Progenitor cell of endocrine pancreas (in vitro differentiated cells): ENCODE measurements at places on chromosomes 4 and X.

DNA sequence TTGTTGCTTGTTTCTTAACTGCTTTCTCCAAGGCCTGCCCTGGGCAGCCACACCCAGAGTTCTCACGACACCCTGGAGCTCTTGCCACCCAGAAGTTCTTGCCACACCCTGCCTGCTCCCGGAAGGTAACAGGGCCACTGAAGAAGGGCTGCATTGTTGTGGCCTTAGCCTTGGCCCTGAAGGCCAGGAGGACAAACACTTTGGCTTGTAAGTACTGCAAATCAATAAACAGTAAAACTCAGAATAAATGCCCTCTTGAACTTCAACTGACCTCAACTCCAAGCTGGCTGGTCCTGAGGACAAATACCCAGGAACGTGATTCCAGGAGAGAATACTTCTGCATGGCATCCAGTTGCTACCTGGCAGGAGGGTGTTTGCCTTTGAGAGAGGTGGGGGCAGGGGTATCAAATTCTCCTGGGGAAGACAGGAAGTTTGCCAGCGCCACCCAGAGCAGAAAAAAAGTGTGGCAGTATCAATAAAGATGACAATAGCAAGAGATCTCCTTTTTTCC, 54.1 kb downstream of the TLR10 start:
- DNase-seq = no peak

DNA sequence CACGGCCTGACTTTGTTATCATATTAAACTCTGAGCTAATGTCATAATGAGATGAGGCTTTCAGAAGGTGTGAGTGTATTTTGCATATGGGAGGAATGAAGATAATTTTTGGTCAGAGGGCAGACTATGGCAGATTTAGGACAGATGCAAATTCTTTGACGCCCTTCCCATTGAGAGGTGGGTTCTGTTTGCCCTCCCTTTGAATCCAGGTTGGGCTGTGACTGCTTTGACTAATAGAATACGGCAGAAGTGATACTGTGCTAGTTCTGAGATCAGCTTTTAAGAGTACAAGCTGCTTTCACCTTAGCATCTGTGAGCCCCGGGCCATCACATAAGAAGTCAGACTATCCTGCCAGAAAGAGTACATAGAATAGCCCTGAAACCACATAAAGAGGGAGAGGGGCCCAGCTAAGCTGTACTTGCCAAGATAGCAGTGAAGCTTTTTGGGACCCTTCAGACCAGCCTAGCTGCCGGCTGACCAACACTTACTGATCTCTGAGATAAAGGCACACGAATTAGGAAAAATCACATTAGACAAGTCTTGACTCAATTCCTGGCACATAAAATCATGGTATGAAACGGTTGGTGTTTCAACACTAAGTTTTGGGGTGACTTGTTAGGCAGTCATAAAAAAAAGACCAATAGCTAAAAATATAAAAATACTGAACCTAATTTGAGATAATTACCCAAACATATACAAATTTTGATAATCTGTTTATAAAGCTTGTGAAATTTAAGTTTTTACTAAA, 166.7 kb upstream of the SH3RF1 start:
- DNase-seq = no peak

GRCh38 chrX:123834116-123834515, 25.7 kb upstream of the XIAP start:
- DNase-seq = no peak

- DNase-seq = no peak
Observed at GRCh38 chr4:44740201-44740600, 13.8 kb upstream of the GNPDA2 start.

DNA sequence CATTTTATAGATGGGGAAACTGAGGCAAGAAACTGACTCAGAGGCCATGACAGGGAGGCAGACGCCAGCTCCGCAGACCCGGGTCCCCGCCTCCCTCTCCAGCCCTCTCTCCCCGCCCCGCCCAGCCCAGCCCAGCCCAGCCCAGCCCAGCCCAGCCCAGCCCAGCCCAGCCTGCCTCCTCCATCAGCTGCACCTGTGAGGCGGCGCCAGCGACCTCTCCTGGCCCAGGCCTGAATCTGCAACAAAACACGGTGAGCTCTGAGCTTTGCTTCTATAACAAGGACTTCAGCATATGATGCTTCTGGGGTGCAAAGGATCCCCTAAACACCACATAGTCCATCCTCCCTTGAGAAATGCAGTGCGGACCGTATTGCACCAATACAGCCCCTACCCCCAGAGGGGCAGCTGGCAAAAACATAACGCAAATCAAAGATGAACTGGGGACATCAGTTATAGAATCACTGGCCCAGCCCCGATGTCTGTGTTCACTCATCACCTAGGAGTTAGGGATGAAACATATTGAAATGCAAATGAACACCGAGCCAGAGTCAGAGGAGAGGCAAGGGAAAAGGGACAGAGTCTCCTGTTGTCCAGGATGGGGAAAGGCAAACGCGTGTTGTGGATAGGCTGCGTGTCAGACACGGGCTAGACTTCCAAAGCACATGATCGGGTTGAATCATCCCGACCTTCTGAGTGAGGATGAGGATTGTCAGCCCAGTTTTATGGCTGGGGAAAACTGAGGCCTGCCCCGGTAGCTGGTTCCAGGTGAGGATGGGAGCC, 216.1 kb upstream of the PSAPL1 start:
- no peak for DNase-seq

DNA sequence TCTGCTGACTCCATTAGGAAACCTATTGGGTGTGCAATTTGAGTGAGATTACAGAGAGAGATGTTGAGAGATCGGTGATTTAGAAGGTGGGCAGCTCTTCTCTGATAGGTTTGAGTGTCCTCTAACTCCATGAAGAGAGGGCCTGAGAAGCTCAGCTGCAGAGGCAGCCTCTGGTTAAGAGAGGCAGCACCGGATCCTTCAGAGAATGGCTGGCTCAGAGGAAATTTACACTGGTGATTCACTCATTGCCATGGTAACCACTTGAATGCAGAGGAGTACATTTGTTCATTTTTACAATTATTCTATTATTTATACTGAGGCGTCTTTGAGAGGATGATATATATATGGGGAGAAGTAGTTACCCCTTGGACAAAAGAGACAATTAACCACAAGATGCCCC, 171.7 kb downstream of the PDGFRA start:
- no peak for DNase-seq

DNA sequence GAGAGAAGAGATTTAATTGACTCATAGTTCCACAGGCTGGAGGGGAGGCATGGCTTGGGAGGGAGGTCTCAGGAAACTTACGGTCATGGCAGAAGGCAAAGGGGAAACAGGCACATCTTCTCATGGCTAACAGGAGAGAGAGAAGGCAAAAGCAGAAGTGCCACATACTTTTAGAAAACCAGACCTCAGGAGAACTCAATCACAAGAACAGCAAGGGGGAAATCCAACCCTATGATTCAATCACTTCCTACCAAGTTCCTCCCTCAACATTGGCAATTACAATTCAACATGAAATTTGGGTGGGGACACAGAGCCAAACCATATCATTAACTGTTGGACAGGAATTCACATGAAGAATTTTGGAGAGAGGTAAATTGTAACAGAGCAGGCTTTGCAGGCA, 485.3 kb upstream of the PITX2 start:
- no peak for DNase-seq

DNA sequence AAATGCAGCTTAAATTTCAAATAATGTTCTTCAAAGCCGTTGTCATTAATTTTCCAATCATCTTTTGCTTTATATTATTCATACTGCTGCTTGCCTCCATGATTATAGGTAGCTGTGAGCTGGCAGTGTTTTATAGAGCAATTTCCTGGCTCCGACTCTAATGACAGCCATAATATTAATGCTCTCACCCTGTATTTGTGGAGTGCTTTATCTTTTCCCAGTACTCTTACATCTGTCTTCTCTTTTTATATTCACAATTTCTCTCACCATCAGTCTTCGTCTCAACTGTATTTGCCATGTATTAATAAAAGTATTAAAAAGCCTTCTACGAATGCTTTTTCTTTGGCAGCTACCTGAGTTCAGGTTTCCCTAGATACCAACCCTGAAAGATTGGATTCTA, 21.0 kb downstream of the ATXN3L start:
- DNase-seq = no peak

- no peak for DNase-seq
Observed at GRCh38 chrX:54817220-54817820, 9.8 kb downstream of the MAGED2 start.

DNA sequence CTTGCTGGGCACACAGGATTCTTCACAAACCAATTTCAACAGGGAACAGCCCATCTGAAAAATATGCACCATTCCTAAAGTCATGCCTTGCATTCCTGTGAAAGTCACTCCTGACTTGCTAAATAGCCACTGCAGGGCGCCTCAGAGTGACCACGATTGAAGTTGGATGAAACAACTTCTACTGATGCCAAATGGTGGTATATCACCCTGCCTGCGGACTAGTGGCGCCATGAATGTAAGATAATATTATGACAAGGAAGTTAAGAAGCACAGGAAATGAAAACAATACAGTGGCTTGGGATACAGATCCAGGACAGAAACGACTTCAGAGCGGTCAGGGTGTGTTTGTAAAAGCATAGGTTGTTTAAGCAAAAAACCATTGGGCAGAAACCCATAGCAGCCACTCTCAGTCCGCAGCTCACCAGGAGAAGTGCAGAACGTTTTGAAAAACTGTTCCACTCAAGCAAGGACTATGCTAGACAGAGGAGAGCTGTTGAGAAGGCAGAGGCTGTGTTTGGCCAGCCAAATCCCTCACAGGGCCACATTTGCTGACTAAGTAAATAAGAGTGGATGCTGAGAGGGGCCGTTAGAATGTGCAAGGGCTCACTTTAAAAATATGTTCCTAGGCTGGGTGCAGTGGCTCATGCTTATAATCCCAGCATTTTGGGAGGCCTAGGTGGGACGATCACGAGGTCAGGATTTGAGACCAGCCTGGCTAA, 250.4 kb downstream of the PTTG2 start:
- DNase-seq = no peak

GRCh38 chrX:104310090-104310489, 55.4 kb upstream of the ESX1 start:
- DNase-seq = no peak

GRCh38 chr4:1602655-1603412, 81.3 kb downstream of the FAM53A start:
- no peak for DNase-seq

DNA sequence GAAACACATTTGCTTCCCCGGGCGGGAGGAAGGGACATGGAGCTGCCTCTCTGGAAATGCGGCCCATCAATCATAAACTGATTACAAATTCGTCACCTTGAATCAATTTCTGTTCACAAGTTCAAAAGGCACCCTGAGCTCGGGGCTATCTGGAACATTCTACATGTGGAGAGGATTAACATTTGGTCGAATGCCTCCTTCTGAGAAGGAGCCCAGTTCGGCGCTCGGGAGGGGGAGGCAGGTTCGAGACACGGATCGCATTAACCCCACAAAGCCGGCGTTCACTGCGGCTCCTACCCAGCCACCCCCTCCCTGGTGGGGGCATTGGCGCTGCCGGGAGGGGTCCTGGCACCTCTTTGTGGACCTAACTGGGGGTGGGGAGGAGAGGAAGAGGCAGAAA, 108.0 kb downstream of the CPZ start:
- DNase-seq = no peak

- no peak for DNase-seq
Observed at GRCh38 chr4:126899331-126899801, 733.4 kb upstream of the INTU start.

- no peak for DNase-seq
Observed at GRCh38 chrX:70331161-70331560, 41.3 kb downstream of the KIF4A start.

- no peak for DNase-seq
Observed at GRCh38 chr4:128177498-128177897, 110.1 kb downstream of the PGRMC2 start.

- DNase-seq = no peak
Observed at GRCh38 chrX:24728530-24728929, 34.8 kb downstream of the POLA1 start.

DNA sequence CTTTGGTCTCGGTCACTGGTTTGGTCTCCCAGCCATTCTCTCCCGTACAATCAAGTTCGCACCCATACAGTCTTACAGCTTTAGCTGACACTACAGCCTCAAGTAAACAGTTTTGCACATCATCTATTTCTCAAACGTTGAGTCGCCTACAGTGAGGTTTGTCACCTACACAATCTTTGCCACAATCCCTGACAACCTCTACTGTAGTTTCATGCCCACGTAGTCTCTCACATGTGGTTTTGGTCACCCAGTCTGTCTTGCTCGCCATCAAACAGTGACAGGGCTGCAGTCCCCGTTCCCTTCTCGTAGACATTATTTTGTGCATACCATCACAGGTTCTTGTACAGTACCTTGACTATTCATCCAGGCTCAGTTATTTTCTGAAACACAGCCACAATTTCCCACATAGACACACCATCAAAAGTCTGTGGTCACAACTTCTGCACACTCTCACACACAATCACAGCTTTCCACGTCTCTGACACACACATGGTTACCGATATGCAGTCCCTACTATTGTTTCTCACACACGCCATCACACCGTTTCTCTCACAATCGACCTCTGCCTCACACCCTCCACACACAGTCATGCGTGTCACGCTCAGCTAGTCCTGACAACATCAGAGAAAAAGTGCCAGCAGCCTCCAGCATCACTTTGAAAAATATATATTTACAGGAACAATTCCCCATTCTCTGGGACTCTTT, 5.3 kb upstream of the CFP start:
- DNase-seq = no peak

GRCh38 chrX:8090482-8090881, 80.6 kb downstream of the VCX2 start:
- no peak for DNase-seq

DNA sequence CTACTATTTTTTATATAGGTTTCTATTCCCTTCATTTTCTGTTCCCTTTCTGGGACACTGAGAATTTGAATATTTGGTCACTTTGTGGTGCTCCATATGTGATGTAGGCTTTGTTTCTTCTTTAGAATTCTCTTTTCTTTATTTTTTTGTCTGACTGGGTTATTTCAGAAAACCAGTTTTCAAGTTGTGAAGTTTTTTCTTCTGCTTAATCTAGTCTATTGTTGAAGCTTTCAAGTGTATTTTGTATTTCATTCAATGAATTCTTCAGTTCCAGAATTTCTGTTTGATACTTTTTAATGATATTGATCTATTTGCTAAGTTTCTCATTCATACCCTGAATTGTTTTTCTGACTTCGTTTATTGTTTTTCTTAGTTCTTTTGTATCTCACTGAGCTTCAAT, 96.2 kb upstream of the HAND2 start:
- DNase-seq = no peak

DNA sequence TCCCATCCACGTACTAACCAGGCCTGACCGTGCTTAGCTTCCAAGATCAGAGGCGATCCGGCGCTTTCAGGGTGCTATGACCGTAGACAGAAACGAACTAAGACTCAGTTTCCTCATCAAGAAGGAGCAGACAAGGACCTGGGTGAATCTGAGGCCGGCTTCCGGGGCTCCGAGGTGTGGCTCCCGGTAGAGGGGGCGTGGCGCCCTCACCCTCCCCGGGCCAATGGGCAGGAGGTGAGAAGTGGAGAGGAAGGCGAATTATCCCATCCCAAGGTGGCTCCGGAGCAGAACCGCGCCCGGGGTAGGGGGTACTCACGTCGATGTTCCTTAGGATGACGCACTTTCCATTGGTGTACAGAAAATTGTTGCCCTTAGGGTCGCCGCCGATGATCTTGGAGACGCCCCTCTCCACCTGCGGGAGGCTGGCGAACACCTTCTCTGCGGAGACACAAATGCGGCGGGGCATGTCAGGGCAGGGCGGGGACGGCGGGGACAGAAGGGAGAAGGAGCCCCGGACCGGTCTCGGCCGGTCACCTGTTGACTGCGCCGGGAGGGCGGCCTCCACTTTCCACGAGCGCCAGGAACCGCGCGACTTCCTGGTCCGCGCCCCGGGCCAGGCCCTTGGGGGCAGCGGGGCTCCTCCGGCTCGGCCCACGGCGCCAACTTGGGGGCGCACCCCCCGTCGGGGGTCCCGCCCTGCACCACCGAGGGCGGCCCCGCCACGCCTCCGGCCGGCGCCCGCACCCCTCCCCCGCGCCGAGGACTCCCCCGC, 616 bp downstream of the WDR1 start:
- peak; percentile 33 for DNase-seq
